IPS DF 6.9 (cell line): ENCODE measurements at places on chromosomes 3 and 15.

- no peak for DNase-seq
Measured at GRCh38 chr3:46524008-46524407, 26.2 kb downstream of the RTP3 start.

- DNase-seq = peak; percentile 41
Measured at GRCh38 chr3:193572426-193572908, 17.8 kb upstream of the ATP13A4 start.

- no peak for DNase-seq
Measured at GRCh38 chr3:148204131-148204530, 493.6 kb upstream of the AGTR1 start.

- DNase-seq = no peak
Measured at GRCh38 chr3:45497963-45498362, 96.6 kb upstream of the LIMD1 start.

- no peak for DNase-seq
Measured at GRCh38 chr3:184255291-184256039, 5.9 kb downstream of the CAMK2N2 start.

GRCh38 chr3:187274977-187275338 lies 16.6 kb downstream of the MASP1 start:
- peak; percentile 72 for DNase-seq

GRCh38 chr3:183300996-183301562 lies 48.0 kb downstream of the B3GNT5 start:
- no peak for DNase-seq

- DNase-seq = no peak
Measured at GRCh38 chr3:24343084-24343783, 151.4 kb downstream of the THRB start.

DNA sequence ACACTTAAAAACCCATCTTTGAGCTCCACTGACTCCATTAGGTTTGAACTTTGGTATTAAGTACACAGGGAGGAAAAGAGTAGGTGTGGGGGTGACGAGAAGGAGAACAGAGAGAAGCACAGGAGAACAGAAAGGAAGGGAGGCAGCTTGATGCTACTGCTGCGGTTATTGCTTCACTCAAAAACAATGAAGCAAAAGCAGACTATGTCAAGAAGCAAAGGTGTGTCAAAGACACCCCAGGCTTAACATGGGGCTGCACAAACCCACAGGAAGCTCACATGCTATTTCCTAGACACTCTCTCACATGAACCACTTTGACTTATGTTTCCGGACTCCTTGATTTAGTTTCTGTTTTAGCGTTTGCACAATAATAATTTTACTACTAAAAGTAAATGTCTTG lies 961.0 kb upstream of the CFAP20DC start:
- no peak for DNase-seq

GRCh38 chr15:39979606-39980005 lies 45.7 kb downstream of the EIF2AK4 start:
- DNase-seq = no peak

GRCh38 chr3:160622263-160623045 lies 54.5 kb upstream of the ARL14 start:
- DNase-seq = no peak

DNA sequence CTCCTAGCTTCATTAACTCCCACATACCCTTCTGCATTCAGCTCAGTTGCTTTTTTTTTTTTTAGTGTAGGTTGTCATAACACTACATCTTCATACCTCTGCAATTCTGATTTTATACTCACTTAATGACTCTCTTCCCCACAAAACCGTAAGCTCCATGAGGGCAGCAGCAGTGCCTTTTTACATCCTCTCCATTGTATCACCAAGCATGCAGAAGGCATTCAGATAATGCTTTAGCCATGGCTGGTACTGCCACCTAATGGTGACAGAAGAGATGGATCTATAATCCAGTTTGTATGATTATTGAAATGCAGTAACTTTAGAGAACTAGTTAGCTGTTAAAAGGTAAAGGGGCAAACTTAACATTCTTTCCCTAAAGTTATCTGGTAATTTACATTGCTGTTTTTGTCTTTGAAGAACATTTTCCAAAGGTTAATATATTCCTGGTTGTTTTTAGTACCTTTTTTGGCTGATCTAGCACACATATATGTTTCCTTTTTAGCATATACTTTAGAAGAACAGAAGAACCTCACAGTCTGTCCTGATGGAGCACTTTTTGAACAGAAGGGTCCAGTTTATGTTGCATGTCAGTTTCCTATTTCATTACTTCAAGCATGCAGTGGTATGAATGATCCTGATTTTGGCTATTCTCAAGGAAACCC lies 36.8 kb downstream of the ATP1B3 start:
- no peak for DNase-seq

- DNase-seq = no peak
Measured at GRCh38 chr15:50925281-50925680, 16.8 kb downstream of the AP4E1 start.

DNA sequence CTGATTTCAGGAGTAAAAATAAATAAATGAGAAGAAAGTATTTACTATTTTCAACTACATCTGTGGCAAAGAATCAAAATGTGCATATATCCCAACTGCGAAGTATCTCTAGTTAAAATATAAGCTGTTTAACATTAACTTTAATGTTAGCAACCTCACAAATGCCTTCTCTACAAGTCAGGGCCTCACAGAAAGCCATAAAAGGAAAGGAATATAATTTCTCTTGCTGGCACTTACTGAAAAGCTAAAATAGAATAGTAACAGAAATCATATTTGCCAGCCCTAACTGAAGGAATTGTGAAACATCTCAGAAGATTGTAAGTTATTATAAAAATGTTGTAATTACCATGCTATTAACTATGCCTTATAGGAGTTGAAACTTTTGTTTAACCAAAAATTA lies 65.1 kb upstream of the MBNL1 start:
- DNase-seq = no peak

DNA sequence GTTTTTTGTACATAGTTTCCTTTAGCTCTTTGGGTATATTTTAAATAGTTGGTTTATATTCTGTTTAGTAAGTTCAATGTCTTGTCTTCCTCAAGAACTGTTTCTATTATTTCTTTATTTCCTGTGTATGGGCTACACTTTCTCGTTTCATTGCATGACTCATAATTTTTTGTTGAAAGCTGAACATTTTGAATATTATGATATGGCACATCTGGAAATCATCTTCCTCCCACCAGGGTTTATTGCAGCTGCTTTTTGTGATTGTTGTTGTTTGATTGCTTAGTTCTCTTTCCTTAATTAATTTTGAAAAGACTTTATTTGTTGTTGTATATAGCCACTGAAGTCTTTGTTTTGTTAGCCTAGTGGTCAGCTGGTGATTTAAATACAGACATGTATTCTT lies 43.8 kb downstream of the LSM3 start:
- DNase-seq = no peak

DNA sequence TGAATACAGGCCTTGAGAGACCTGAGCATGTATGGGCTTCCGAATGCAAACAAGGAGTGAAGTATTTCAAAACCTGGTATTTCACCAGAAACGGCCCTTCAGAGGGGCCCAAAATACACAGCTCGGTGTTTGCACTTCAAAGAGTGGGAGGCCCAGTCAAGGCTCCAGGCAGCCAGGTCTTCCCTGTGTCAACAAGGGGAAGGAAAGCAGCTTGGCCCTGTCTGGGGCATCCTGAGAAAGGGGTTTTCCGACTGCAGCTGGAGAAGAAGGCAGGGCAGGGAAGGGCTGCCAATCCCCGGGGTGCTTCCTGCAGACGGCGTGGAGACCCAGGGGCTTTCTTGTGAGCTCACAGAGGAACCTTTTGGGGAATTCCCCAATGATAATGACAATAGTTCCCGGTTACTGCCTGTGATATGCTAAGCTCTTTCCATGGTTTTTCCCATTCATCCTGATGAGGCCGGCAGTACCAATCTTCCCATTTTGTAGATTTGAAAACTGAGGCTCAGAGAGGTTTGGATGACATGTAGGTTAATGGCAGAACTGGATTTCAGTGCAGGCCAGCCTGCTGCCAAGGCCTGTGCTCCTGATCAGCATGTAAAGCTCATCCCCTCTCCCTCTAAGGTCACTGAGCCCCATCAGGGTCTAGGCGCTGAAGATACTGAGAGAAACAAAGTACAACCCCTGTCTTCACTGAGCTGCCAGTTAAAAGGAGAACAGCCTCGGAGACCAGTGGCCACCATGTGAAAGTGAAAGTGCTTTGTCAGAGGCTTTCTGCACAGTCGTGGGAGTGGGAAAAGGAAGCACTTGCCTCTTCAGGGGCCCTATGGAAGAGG lies 43.0 kb upstream of the TLE3 start:
- DNase-seq = peak; percentile 9

- DNase-seq = no peak
Measured at GRCh38 chr15:86623236-86623635, 543.6 kb downstream of the AGBL1 start.

GRCh38 chr3:89947337-89947954 lies 840.0 kb downstream of the EPHA3 start:
- DNase-seq = no peak

DNA sequence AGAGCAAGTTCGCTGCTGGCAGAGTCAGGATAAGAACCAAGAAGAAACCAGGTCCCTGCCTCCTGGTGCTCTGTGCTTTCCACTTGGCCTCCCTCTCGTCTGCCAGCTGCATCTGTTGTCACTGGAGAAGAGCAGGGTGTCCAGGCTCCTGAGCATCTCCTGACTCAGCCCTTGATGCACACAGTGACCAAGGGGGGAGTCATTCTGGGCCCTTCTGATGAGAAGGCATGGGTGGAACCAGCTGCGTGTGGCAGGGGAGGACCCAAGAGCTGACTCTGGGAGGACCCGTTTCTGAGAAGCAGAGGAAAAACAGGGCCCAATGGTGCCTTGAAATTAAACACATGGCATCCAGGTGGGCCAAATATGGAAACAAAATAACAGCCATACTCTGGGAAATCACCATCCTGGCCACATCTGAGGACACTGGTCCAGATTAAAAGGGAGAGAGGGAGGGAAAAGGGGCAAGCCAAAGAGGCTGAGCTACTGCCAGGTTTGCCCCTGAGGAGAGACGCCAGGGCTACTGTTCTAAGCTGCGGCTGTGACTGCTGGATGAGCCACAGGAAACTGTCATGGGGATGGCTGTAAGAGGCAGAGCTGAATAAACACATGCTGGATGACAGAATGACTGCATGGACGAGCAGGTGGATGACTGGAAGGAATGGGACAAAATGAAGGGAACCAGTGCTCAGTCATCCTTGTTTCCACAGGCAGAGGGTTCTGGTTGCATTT lies 58.1 kb upstream of the CA12 start:
- DNase-seq = no peak

GRCh38 chr3:60053526-60054265 lies 1003.9 kb upstream of the CFAP20DC start:
- no peak for DNase-seq

- DNase-seq = no peak
Measured at GRCh38 chr3:82633319-82633718, 871.9 kb upstream of the GBE1 start.

GRCh38 chr3:42805141-42805821 lies 991 bp upstream of the HIGD1A start:
- no peak for DNase-seq

- no peak for DNase-seq
Measured at GRCh38 chr15:70533931-70534742, 229.2 kb downstream of the UACA start.
